Neural crest cell (in vitro differentiated cells): ENCODE measurements at places on chromosomes 3 and 15. TPM values are rescaled to one million over a fixed set of nuclear protein-coding genes. Genes with fewer than 3 reads are reported as not detected.

- no peak for DNase-seq
Measured at GRCh38 chr15:48336940-48337339, 5.7 kb downstream of the DUT start.

The RTP4 gene
- total RNA-seq, result not detected in 2 replicates

- no peak for DNase-seq
Measured at GRCh38 chr3:152302521-152303021, 33.8 kb downstream of the MBNL1 start.

DNA sequence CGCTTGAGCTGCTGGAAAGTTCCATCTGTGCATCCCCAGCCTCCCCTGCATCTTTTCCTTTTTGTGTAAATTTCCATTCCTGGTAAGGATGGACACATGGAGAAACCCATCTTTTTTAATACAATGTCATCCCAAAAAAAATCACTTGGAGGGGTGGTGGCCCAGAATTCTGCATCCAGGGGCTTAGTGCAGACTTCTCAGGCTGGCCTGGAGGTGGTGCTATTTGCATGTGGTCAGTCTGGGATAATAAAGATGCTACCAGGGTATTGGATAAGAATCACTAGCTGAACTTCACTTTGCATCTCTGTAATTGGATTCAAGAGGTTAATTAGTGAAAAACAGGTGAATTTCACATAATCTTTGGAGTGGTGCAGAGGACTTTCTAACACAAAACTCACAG lies 1.8 kb upstream of the ZSCAN2 start:
- DNase-seq, result peak; percentile 52

The DCLK3 gene
- 0.07 and 0.09 TPM in 2 replicates for total RNA-seq

DNA sequence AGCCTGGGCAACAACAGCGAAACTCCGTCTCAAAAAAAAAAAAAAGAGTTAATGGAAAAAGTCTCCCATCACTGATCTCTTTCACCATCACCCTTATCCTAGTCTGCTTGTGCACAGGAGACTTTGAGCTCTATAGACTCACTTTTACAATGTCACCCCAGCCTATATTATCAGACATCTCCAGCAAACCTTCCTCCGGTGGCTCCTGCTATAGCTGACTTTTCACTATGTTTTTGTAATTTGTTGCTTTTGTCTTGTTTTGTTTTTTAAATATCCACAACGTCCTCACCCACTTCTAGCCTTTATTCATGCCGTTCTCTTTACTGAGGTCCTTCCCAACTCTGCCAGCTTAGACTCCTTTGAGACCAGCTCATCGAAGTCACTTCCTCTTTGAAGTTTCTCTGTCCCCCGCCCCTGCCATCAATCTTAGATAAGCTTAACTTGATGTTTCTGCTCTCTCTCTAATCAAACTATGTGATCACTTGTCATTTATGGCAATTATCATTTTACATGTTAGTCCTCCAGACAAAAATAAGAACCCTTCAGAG lies 82.7 kb upstream of the CHD2 start:
- DNase-seq, result no peak
